ENCODE measurements at places on chromosomes 16 and 17. TPM values are rescaled to one million over a fixed set of nuclear protein-coding genes. Genes with fewer than 3 reads are reported as not detected.
A peak's percentile ranks its signal among the peaks of the same experiment; 100 is the strongest.

RHBDL1 gene
- 0.82 TPM for total RNA-seq

DYNLRB2 gene
- not detected for total RNA-seq

- H3K4me3 ChIP-seq, result no peak overlapping the region
- H3K4me1 ChIP-seq, result peaks cover 22% of the 10 kb centered on the region
Observed at GRCh38 chr16:78763821-78764440, 664.5 kb downstream of the WWOX start.

DNA sequence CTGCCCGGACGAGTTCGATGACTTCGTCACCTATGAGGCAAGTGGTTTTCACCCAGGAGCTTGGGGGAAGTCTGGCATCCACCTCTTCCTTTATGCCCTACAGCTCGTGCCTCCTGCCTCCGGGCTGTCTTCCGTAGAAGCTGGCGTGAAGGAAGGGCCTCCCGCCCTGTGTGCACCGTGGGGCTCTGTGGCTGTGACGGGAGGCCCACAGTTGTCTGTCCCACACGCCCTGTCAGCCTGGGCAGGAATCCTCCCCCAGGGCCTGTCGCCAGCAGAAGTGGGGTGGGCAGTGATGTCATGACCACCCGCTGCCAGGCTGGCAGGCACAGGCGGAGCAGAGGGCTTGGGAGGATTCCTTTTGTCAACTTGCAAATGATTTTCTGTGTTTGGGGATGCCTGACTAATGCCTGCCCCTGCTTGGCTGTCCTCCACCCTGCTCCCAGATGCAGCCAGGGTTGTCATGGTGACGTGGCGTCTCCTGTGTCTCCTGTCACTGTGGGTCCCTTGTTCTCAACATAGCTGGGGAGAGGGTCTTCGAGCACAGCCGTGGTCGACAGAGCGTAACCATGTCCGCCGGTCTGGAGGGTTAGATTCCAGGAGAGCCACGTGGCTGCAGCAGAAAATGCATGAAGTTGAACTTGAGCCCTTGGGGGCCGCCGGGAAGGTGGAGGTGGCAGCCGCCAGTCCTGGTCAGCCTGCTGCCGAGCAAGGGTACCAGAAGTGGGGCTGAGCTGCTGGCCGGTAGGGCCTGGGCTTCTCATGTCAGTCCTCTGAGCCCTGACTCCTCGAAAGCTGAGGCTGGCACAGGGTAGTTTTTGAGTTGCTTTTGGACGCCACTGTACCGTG, 46.1 kb downstream of the RAB11FIP3 start:
- H3K27me3 ChIP-seq, result no peaks in the 10 kb centered on the region
- no peak overlapping the region for H3K4me3 ChIP-seq
- peaks cover 8% of the 10 kb centered on the region for H3K36me3 ChIP-seq
- DNase-seq, result no peak
- H3K4me1 ChIP-seq, result peaks cover 5% of the 10 kb centered on the region
- H3K27ac ChIP-seq, result no peak overlapping the region

GRCh38 chr17:48102043-48102750, 919 bp upstream of the CBX1 start:
- peak overlapping the region; percentile 98 for H3K4me3 ChIP-seq
- H3K36me3 ChIP-seq, result peaks cover 1% of the 10 kb centered on the region
- no peaks in the 10 kb centered on the region for H3K27me3 ChIP-seq

GRCh38 chr17:35981908-35982330, 622 bp upstream of the CCL16 start:
- no peak overlapping the region for H3K27ac ChIP-seq
- H3K4me1 ChIP-seq, result no peaks in the 10 kb centered on the region
- H3K27me3 ChIP-seq, result peaks cover 5% of the 10 kb centered on the region
- no peaks in the 10 kb centered on the region for H3K36me3 ChIP-seq
- peak; percentile 20 for DNase-seq

CACNG3 gene
- total RNA-seq, result not detected

TBC1D3C gene
- 0.21 TPM for total RNA-seq

TBX2 gene
- total RNA-seq, result 0.05 TPM

GRCh38 chr16:57357330-57358085, 1.1 kb upstream of the CCL22 start:
- H3K4me1 ChIP-seq, result peaks cover 3% of the 10 kb centered on the region
- H3K36me3 ChIP-seq, result no peaks in the 10 kb centered on the region
- H3K27ac ChIP-seq, result no peak overlapping the region
- H3K4me3 ChIP-seq, result no peak overlapping the region

- peaks cover 3% of the 10 kb centered on the region for H3K36me3 ChIP-seq
- DNase-seq, result no peak
- peaks cover 22% of the 10 kb centered on the region for H3K4me1 ChIP-seq
- no peaks in the 10 kb centered on the region for H3K27me3 ChIP-seq
- H3K27ac ChIP-seq, result peak overlapping the region; percentile 38
Observed at GRCh38 chr16:67483731-67484525, 581 bp upstream of the AGRP start.

DNA sequence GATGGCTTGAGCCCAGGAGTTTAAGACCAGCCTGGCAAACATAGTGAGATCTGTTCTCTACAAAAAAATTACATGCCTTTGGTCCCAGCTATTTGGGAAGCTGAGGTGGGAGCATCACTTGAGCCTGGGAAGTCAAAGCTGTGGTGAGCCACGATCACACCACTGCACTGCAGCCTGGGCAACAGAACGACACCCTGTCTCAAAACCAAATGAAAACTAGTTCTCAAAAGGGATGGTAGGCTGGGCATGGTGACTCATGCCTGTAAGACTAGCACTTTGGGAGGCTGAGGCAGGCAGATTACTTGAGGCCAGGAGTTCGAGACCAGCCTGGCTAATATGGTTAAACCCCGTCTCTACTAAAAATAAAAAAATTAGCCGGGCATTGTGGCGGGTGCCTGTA, 31.1 kb downstream of the PPM1D start:
- no peak for DNase-seq
- peak overlapping the region; percentile 18 for H3K27ac ChIP-seq
- no peaks in the 10 kb centered on the region for H3K4me1 ChIP-seq
- H3K27me3 ChIP-seq, result no peaks in the 10 kb centered on the region

DNA sequence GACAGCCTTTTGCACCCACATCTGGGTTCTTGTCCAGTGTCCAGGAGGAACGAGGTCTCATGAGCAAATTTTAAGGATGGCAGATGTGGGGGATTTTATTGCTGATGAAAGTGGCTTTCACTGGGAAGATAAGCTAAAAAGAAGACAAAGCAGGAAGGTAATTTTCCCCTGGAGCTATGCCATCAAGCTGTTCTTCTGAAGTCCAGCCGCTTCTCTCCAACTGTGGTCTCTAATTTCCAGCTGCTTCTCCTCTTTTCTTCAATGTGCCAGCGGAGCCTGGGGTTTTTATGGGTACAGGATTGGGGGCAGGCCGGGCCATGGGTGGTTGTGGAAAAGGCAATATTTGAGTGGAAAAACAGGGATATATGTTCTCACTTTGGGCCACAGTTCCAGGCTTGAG, 430.8 kb downstream of the WWOX start:
- DNase-seq, result no peak
- no peak overlapping the region for H3K27ac ChIP-seq
- H3K36me3 ChIP-seq, result no peaks in the 10 kb centered on the region
- no peaks in the 10 kb centered on the region for H3K27me3 ChIP-seq
- H3K4me3 ChIP-seq, result no peak overlapping the region

GRCh38 chr16:83578171-83578570, 229.6 kb upstream of the HSBP1 start:
- no peak for DNase-seq
- no peaks in the 10 kb centered on the region for H3K36me3 ChIP-seq
- no peak overlapping the region for H3K27ac ChIP-seq
- no peaks in the 10 kb centered on the region for H3K4me1 ChIP-seq

NLRC3 gene
- 25.9 TPM for total RNA-seq

DNA sequence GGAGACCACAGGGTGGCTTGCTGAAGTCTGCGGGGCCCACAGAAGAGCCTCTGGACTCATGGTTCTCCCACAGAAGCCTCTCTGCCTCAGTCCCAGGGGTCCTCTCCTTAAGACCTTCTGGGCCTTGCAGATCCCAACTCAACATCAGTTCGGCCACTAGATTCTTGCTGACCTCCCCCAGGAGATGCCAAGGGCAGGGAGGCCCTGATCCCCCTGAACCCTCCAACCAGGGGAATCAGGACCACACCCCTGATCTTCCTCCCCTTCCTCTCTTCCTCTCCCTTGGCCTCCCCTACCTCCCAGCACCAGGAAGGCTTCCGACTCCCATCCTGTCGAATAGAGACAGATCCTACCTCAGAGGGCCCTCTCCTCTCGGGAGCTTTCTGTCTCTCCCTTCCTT, 53.4 kb downstream of the NOS2 start:
- no peaks in the 10 kb centered on the region for H3K4me1 ChIP-seq
- H3K27ac ChIP-seq, result no peak overlapping the region
- no peak for DNase-seq
- no peak overlapping the region for H3K4me3 ChIP-seq

- peaks cover 9% of the 10 kb centered on the region for H3K36me3 ChIP-seq
- H3K4me1 ChIP-seq, result peaks cover 81% of the 10 kb centered on the region
- peak overlapping the region; percentile 90 for H3K27ac ChIP-seq
- H3K27me3 ChIP-seq, result no peaks in the 10 kb centered on the region
Observed at GRCh38 chr17:57459286-57459915, 203.1 kb downstream of the MSI2 start.

DNA sequence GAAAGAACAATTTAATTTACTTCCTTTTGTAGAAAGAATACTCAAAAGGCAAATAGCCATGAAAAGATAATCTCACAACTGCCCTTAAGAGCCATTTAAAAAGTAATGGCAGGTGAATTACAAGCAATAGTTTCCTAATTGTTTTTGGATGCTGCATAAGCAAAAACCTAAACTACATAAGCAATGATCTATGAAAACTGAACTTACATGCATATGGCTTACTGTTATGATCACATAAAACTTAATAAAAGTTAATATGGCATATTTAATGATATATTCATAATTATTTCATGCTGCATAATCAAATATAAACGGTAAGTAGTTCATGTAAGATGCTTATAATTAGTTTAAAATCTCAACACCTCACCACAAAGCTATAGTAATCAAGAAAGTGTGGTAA, 18.6 kb downstream of the BRCA1 start:
- H3K4me3 ChIP-seq, result no peak overlapping the region
- peaks cover 37% of the 10 kb centered on the region for H3K36me3 ChIP-seq
- no peaks in the 10 kb centered on the region for H3K4me1 ChIP-seq
- H3K27ac ChIP-seq, result no peak overlapping the region

ZFHX3 gene
- total RNA-seq, result 0.68 TPM

- H3K27ac ChIP-seq, result no peak overlapping the region
- H3K36me3 ChIP-seq, result peaks cover 23% of the 10 kb centered on the region
- no peak overlapping the region for H3K4me3 ChIP-seq
- DNase-seq, result no peak
- H3K27me3 ChIP-seq, result no peaks in the 10 kb centered on the region
Observed at GRCh38 chr16:27398894-27399853, 2.8 kb upstream of the IL21R start.

CDH13 gene
- not detected for total RNA-seq

DNA sequence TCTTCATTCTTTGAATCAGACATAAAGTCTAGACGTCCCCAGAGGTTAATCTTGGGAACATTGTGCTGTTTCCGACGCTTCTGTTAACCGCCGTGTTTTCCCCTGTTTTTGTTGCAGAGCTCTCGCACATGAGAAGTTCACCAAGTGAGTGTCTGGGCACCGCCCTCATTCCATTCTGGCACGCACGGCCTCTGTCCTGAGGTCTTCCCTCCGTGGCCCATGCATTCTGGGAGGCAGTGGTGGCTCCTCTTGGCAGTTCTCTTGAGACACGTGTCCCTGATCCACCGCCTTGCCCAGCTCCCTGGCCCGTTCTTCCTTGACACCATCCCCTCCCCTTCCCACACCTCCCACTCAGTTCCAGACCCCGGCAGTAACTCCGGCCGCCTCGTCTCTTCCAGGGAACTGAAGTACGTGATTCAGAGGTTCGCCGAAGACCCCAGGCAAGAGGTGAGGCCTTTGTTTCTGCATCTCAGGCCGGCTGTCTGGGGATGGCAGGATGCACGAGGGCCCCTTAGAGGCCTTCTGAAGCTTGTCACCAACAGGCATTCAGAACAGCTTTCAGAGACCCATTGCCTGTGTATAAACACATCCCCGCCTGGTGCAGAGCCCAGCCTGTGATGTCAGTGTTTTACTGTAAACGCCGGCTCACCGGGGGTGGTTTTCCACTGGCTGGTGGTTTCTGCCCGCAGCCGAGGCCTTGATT, 85.9 kb upstream of the PLCG2 start:
- H3K27me3 ChIP-seq, result no peaks in the 10 kb centered on the region
- no peak overlapping the region for H3K27ac ChIP-seq
- peak; percentile 16 for DNase-seq
- H3K4me3 ChIP-seq, result no peak overlapping the region
- H3K36me3 ChIP-seq, result peaks cover 9% of the 10 kb centered on the region
